ENCODE measurements at places on chromosomes 7 and 10. TPM values are rescaled to one million over a fixed set of nuclear protein-coding genes. Genes with fewer than 3 reads are reported as not detected.

Gene NIPSNAP2
- 112 TPM for polyA plus RNA-seq

Gene FOXP2
- polyA plus RNA-seq, result 13.3 TPM

Gene SPAM1
- polyA plus RNA-seq, result not detected

Gene VSTM4
- polyA plus RNA-seq, result 13.3 TPM

Gene MRLN
- 0.26 TPM for polyA plus RNA-seq

Gene PI4K2A
- polyA plus RNA-seq, result 19.6 TPM

Gene MALRD1
- polyA plus RNA-seq, result 2.7 TPM

- DNase-seq, result no peak
Measured at GRCh38 chr7:1679966-1680730, 10.1 kb downstream of the ELFN1 start.

GRCh38 chr10:78745441-78745840, 323.3 kb upstream of the ZMIZ1 start:
- DNase-seq, result no peak

DNA sequence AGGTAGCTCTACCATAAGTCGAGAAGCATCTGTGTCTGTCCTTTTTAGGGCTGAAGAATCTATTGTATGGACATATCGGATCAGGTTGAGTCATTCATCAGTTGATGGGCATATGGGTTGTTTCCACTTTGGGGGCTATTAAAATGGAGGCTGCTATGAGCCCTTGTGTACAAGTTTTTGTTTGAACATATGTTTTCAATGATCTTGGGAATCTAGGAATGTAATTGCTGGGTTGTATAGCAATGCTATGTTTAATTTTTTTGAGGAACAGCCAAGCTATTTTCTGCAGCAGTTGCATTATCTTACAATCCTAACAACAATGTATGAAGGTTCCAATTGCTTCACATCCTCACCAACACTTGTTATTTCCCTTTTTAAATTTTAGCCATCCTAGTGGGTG, 46.4 kb upstream of the HABP2 start:
- no peak for DNase-seq

DNA sequence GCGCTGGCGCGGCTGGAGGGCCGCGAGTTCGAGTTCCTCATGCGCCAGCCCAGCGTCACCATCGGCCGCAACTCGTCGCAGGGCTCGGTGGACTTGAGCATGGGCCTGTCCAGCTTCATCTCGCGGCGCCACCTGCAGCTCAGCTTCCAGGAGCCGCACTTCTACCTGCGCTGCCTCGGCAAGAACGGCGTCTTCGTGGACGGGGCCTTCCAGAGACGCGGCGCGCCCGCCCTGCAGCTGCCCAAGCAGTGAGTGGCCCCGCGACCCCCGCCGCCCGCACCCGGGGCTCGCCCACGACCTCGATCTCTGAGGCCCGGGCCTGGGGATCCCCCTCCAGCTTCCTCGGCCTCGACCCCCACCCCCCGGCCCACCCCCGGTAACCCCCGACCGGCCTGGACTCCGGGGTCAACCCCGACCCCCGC, 537 bp downstream of the FOXK1 start:
- no peak for DNase-seq

DNA sequence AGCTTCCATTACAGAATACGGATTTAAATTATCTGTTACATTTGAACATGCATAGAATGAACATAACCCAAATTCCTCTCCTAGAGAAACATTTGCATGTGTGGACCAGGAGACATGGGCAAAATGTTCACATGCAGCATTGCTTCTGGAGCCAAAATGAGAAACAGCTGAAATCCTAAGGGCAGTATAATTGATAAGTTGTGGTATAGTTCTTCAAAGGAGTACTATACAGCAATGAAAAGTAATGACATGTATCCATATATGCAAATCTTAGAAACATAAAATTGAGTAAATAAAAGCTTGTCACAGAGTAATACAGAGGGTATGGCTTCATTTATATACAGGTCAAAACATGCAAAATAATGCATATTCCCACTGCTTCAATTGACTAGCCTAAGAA, 77.1 kb downstream of the RAB11FIP2 start:
- DNase-seq, result no peak

GRCh38 chr7:127979728-127980126, 51.5 kb downstream of the LRRC4 start:
- DNase-seq, result no peak

- no peak for DNase-seq
Measured at GRCh38 chr7:41786944-41787343, 84.1 kb upstream of the INHBA start.

- no peak for DNase-seq
Measured at GRCh38 chr10:24483701-24484100, 240.0 kb downstream of the ARHGAP21 start.

DNA sequence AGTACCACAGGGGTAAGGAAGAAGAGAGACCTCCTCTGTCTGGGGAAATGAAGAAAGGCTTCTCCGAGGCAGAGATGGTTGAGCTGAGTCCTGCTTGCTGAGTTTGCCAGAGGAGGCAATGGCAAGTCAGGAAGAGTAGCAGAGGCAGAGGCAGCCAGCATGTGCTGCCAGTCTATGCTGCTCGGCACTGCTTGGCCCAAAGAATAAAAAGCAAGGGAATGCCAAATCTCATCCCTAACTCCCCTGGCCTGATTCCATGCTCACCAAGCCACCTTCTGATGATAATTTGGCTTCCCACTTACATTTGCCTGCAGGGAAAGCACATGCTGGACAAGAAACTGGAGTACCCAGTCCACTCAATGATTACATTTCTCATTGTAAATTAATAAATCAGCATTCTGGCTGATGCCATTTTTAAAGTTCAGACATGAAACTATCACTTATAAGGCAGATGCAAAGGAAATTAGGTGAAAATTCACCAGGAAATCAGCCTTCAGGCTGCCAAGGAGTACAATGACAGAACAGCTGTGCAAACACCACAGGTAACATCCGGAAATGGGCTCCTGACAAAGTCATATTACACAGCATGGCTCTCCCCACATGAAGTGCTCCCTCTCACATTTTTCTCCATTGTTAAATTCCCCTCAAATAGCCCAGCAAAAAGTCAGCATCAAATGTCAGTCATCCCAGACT, 245.9 kb downstream of the MTERF1 start:
- no peak for DNase-seq

DNA sequence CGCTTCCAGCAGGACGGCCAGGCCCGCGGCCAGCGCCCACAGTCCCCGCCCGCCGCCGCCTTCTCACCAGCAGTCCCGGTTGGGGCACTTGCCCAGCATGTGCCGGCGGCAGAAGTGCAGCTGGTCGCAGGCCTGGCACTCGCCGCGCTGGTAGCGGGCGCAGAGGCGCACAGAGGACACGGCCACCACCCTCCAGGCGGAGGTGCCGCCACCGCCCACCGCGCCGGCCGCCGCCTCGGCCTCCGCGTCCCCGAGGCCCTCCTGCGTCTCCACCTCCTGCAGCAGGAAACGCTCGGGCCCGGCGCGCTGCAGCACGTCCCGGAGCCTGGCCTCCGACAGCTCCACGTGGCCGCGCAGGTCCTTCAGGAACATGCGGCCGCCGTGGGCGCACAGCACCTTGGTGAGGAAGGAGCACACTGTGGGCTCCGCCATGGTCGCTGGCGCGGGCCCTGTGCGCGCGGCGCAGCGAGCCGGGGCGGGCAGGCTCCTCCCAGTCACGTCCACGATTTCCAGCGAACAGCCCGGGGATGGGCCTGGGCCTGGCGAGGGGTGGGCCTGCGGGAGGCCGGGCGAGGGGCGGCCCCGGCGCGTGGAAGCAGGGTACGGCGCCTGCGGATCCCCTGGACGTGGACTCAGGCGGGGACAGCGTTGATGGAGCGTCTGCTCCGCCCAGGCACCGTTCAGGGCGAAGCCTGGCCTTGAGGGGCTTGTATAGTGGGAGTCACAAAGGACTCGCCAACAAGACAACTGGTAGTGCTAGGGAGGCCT, at the start of gene ZC3HAV1L:
ZC3HAV1L (minus strand) TSS at position 457 of the 768 bp plus-strand sequence; CDS start at position 432, 25 bp downstream.
- DNase-seq, result peak; percentile 60

GRCh38 chr10:96238646-96239623, 32.4 kb downstream of the BLNK start:
- no peak for DNase-seq

DNA sequence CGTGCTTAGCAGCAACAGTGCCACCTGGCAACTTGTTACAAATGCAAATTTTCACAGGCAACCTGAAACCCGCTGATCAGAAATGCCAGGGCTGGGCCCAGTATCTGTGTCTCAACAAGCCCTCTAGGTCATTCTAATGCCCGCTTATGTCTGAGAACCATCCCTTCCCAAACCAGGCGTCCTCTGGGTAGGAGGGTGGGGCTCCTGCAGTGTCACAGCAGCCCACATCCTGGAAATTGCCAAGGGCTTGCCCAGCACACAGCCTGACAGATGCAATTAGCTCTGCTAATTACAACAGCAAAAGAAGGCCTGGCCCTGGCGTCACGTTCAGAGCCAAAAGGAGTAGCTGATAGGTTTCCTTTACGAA, 15.9 kb downstream of the ITPRIP start:
- no peak for DNase-seq

- DNase-seq, result no peak
Measured at GRCh38 chr7:103632972-103633371, 187.0 kb upstream of the SLC26A5 start.

DNA sequence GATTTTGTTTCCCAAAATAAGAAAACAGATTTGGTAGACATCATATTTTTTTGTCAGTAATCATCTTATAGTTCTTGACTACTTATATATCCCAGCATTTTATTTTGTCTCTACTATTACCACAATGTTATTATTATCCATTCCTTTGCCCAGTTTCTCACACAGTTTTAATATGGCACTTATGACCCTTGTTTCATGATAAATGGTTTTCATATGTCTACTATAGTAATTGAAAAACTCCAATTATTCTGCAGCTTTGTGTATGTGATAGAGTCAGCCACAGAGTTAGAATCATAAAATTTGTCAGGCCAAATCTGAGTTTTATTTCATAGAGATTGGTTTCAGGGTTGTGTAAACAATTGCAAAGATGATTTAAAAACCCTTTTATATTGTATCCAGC, 203.9 kb downstream of the MALRD1 start:
- DNase-seq, result peak; percentile 25

DNA sequence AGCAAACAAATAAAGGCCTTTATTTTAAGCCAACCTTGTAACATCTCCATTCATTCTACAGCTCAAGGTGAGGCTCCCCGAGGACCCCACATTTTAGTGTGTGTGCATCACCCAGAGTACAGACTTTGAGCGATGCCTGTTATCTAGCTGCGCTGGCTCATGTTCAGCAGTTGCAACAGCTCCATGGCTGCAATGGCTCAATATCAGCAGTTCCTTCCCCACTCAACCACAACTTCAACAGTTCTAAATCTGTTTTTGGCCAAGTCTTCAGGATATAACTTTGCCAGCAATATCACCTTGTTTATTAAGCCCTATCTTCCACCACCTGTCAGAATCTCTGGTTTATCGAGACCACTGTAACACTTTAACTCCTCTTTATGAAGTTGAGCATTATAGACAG, 95.8 kb downstream of the WNT2 start:
- no peak for DNase-seq

DNA sequence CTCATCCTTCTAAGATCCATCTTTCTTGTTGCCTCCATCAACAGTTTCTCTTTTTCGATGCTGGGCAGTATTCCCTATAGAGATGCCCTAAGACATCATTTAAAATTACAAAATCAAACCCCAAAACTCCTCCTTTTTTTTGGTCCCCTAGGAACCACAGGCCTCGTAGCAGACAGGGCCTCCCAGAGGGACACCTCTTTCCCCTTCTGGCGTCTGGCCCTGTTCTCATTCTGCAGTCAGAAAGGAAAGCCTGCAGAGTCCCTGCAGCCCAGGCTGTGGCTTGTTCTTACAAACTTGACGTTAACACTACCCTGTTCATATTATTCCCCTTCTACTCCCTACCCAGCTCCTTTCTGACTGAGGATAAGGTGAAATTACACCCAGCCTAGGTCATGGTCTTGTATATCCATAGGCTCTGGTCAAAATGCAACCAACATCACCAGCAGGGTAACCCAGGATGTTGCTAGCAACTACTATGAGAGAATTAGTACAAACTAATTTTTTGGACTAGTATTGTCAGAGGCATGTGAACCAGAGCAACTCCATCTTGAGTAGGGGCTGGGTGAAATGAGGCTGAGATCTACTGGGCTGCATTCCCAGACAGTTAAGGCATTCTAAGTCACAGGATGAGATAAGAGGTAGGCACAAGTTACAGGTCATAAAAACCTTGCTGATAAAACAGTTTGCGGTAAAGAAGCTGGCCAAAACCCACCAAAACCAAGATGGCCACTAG, 3.5 kb upstream of the EPHA1 start:
- no peak for DNase-seq

DNA sequence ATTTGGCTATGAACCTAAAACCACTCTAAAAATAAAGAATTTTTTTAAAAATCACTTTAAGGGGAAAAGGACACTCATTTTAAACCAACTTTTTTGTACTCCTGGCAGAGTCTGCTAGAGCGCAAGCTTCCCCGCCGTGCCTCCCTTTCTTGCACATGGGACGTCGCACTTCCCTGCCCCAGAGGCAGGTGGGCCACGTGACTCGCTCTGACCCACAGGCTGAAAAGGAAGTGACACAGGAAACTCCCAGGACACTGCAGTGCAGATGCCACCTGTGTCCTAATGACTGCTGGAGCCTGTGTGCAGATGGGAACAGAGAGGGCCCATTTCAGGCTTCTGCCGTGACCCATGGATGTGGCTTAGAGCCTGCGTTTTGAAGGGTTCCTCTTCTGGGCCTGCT, 142.1 kb upstream of the LANCL2 start:
- DNase-seq, result no peak

- DNase-seq, result peak; percentile 35
Measured at GRCh38 chr10:126387041-126387921, 996 bp downstream of the ADAM12 start.

- DNase-seq, result no peak
Measured at GRCh38 chr7:135673360-135673706, 11.0 kb downstream of the STMP1 start.

DNA sequence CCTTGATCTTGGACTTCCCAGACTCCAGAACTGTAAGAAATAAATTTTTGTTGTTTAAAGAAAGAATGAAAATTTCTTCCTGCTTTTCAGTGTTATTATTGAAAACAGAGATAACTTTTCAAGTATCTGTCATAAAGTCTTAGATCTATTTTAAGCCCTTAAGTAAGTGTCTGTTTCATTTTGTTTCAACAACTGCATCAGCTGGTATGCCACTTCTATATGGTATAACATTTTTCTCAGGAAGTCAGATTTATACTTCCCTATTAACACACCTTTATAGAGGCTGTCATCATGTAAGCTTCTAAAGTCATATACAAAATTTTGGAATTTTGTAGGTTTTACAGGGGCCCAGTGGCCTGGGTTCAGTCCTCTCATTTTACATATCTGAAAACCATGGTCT, 24.4 kb downstream of the RALA start:
- DNase-seq, result no peak

DNA sequence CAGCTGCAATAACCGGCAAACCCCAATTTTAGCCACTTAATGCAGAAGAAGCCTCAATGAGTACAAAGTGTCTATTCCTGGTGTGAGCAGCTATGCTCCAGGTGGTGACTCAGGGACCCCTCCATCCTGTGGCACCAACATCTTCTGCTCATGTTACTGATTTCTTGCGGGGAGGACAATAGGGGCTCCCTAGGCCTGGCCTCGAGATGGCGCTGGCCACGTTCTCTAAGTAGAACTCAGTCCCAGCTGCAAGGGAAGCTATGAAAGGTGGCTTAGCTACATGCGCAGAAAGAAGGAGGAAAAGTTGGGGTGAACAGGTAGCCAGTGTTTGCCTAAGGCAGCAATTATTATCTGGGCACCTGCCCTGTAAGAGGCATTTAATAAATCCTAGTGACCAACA, 6.6 kb downstream of the GJD4 start:
- no peak for DNase-seq
